ENCODE measurements at places on chromosomes 4 and X. TPM values are rescaled to one million over a fixed set of nuclear protein-coding genes. Genes with fewer than 3 reads are reported as not detected.

DNA sequence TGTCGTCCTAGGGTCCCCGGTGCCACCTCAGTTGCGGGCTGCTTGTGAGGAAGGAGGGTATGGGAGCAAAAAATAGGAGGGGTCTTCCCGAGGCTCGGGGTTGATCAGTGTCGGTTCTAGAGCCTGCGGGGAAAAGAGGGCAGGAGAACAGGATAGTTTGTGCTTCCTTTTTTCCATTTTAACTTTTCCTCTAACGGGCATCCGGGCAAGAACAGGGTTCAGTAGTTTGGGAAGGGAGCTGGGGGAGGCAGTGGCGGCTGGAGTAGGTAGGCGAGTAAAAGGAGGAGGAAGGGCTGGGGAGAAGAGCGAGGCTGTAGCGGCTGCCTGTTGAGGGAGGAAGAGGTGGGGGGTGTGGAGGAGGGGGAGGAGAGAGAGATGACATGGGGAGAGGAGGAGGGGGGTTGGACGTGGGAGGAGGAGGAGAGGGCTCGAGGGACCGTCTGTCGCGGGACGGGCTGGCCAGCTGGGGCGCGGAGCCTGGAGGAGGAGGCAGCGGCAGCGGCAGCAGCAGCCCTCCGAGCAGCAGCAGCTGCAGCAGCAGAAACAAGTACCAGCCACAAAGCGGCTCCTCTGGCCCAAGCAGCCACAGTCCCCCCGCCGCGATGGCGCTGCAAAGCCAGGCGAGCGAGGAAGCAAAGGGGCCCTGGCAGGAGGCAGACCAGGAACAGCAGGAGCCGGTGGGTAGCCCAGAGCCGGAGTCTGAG lies at the start of gene SLC16A2:
SLC16A2 (plus strand) TSS at position 458 of the 704 bp plus-strand sequence; CDS start at position 603, 145 bp downstream.
- peak; percentile 77 for DNase-seq

DNA sequence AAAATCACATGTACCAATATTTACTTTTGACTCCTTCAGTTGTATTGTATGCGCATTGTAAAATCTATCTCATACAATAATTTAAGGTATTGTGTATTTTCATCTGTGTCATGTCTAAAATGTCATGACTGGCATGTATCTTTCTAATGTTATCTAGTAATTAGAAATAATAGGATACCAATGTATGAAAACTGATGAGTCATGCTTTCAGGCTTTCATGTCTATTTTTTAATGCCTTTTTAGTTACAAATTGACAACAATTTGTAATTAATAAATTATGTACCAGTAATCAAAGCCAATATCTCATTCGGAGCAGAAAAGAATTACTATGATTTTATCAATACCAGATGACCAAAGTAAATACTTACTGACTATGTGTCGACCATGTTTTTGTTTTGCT lies 107.7 kb downstream of the GALNTL6 start:
- DNase-seq = no peak

Gene TSPAN7
- not detected for total RNA-seq

DNA sequence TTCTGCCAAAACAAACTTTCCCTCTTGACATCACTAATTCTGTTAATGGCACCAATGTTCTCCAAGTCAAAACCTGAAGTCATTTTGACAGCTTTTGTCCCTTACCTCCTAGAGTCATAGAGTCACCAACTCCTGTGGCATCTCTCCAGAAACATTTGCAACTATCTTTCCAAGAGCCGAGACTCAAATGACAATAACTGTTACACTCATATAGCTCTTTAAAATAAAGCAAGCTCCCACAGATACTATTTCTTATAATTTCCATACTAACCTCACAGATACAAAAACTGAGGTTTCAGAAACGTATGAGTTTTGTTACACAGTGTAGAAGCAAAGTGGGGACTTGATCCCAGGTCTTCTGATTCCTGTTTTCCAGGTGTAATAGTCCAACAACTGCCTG lies 18.3 kb downstream of the GPRIN3 start:
- DNase-seq = no peak

GRCh38 chr4:45692131-45692735 lies 431.6 kb downstream of the GABRG1 start:
- DNase-seq = no peak

Gene RASGEF1B
- total RNA-seq = 1.1 TPM

- DNase-seq = no peak
Measured at GRCh38 chrX:110462957-110463356, 104.3 kb downstream of the RTL9 start.

Gene GABRB1
- 3.3 TPM for total RNA-seq

DNA sequence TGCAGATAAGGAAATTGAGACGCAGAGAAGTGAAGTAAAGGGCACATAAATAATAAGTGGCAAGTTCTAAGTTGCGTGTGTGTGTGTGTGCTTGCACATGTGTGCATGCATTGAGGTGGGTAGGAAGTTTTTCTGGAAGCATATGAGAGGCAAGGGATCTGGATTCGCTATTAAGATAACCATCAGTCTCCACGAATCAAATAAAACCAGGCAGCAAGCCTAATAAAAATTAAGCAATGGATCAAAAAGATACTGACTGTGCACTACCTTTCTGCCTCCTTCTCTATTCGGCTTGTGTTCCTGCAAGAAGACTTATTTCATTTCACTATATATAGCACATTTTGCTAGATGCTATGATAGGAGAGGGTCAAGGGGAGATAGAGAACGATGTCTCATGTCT lies 23.8 kb downstream of the SLC16A2 start:
- DNase-seq = no peak

DNA sequence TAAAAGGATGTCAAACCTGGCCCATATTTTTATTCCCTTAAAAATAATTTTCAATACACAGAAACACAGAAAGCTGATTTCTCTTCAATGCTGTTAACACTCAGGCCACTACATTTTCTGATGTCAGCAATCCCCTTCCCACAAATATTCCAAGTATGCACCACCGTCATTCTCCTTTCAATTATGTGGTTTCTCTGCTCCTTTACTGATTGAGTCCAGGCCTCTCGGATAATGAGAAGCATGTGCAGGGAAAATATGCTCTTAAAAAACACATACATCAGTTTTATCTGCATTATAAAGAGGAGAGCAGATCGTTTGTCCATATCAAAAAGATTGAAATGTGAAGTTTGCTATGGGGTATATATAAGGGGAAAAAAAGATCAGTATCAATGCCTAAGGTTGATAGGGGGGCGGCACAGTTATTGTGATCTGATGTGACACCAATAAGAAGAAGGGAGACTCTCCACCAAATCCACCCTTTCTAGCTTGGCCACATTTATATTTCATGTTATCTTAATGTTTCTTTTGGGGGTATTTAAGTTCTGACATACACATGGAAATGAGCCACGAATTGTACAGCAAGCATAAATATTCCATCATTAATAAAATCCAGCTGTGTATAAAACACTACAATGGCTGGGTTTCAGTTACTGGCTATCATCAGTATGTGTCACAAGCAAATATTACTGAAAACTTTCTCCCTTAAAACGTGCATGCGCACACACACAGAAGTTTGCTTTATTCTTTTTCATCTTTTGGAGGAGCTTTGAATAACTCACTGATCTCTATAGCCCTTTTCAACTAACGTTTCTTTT lies 6.4 kb downstream of the AMOT start:
- DNase-seq = peak; percentile 50

Gene TRIM61
- not detected for total RNA-seq

- DNase-seq = no peak
Measured at GRCh38 chrX:12804655-12805054, 13.4 kb downstream of the PRPS2 start.

GRCh38 chr4:136934601-136935000 lies 597.7 kb downstream of the PCDH18 start:
- DNase-seq = no peak

GRCh38 chr4:17164666-17165065 lies 266.2 kb upstream of the LDB2 start:
- DNase-seq = no peak

DNA sequence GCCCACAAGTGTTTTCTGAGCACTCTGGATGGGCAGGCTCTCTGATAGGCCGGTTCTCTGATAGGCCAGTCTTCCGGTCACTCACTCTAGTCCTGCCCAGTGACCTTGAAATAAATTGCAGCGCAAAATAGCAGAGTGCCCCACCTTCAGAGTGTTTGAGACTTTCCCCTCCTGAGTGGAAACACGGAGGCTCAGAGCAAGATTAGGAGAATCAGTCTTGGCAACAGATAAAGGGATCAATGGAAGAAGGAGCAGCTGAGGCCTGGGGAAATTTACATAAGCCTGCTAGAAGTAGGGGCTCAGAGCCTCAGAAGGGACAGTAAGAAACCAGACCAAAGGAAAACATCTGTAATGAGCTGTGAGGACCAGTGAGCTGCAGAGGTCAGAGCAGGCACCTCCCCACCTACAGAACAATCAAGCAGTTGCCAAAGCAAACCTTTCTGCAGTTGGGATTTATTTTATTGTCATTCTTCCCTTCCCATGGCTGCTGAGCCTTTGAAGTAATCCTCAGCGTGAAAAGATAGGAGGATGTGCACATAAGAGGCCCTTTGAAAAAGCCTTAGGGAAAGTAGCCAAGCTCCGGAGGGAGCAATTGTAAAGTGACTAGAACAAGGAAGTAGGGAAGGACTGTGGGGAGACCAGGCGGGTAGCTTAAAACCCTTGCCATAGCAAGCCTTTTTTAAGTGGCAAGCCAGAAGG lies 89.1 kb upstream of the TSPAN5 start:
- no peak for DNase-seq

DNA sequence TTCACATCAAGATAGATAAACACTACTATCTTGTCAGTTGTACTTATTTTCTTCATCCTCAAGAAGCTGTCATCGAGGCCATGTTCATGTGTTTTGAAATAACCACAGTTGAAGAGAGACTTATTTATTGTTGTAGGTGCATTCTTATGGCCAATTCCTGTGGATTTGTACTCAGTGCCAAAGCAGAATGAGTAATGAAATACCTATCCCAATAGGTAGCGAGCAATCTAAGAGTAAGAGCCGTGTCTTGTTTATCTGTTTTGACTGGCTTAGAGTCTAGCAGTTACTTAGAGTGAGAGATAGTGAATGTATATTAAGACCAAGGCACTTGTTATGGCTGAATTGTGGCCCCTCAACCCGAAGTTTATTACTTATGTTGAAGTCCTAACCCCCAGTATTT lies 631.0 kb upstream of the SPANXN1 start:
- DNase-seq = no peak

GRCh38 chrX:153969125-153969903 lies 2.3 kb downstream of the HCFC1 start:
- no peak for DNase-seq

DNA sequence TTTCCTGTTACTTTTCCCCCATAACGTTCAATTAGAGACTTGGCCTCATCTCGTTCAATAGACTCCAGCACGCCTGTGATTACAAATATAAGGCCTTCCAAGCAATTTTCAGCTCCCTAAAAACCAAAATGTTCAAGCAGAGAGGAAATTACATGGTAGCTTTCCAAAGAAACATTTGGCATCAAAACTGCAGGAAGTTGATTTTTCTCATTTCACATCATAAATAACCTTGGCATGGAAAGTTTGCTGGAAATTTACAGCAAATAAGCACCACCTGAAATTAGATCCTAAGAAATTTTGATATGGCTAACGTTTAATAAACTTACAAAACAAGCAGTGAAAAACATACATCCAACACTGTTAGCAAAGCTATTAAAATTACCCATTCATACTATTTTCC lies 53.3 kb downstream of the RFC1 start:
- no peak for DNase-seq

- DNase-seq = no peak
Measured at GRCh38 chrX:111881715-111882114, 5.7 kb downstream of the TRPC5OS start.

Gene PWWP3B
- 1.8 TPM for total RNA-seq

- no peak for DNase-seq
Measured at GRCh38 chr4:26821677-26822503, 38.8 kb upstream of the STIM2 start.

Gene ARHGAP6
- total RNA-seq = 0.36 TPM

Gene LRIT3
- total RNA-seq = not detected

DNA sequence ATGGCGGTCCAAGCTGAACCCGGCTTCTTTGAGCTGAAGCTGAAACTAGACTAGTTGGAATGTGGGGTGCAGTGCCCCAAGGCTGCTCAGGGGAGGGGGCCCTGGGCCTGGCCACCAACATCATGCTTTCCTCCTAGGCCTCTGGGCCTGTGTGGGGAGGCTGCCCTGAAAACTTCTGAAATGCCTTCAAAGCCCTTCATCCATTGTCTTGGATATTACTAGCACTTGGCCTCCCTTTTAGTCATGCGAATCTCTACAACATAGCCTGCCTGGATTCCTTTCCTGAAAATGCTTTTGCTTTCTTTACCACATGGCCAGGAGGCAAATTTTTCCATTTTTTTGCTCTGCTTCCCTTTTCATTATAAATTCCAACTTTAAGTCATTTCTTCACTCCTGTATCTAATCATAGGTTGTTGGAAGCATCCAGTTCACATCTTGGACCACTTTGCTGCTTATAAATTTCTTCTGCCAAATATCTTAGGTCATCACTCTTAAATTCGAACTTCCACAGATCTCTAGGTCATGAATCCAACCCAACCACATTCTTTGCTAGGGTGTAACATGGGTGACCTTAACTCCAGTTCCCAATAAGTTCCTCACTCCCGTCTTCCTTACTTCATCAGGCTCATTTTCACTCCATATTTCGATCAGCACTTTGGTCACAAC lies 103.4 kb downstream of the DDIT4L start:
- DNase-seq = no peak

- DNase-seq = peak; percentile 40
Measured at GRCh38 chrX:23844502-23845138, 61.6 kb downstream of the SAT1 start.

GRCh38 chrX:69178592-69178991 lies 13.3 kb upstream of the PJA1 start:
- no peak for DNase-seq

DNA sequence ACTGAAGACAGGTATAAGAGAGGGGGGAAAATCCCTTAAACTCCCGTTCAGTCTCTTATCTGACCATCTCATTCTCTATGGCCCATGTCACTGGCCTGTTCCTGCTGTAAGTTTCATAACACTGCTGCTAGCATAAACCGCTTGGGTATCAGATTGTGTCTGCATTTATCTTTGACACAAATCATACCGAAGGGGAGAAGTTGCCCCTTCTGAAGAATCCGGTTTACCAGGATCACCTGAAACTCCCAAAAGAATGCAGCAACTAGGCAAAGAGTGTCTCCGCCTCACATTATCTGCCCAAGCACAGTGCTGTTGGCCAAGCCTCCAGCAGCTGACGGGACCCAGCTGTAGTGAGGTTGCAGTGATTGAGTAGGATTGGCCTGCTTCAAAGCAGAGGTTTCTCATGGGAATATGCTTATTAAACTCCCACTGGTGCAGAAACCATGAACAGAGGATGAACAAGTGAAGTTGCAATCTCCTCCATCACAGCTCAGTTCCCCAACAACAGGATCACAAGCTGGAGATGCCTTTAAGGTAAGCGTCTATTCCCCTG lies 71.3 kb upstream of the PUDP start:
- no peak for DNase-seq

Gene XK
- 1.7 TPM for total RNA-seq

GRCh38 chr4:143188136-143189088 lies 3.7 kb downstream of the USP38 start:
- no peak for DNase-seq

GRCh38 chr4:31081366-31081765 lies 361.2 kb downstream of the PCDH7 start:
- DNase-seq = no peak

GRCh38 chrX:22351966-22352365 lies 79.3 kb downstream of the CBLL2 start:
- DNase-seq = peak; percentile 2

- no peak for DNase-seq
Measured at GRCh38 chr4:125101719-125102118, 213.0 kb upstream of the FAT4 start.
